ENCODE measurements at places on chromosomes 1 and 21. TPM values are rescaled to one million over a fixed set of nuclear protein-coding genes. Genes with fewer than 3 reads are reported as not detected.

HENMT1 gene
- total RNA-seq, result 1.9 TPM

HAO2 gene
- total RNA-seq, result not detected

KPRP gene
- not detected for total RNA-seq

SLC16A4 gene
- total RNA-seq, result 9.6 TPM

WNT4 gene
- 0.29 TPM for total RNA-seq

FLG2 gene
- total RNA-seq, result not detected

AKNAD1 gene
- not detected for total RNA-seq

TSPAN2 gene
- 2.0 TPM for total RNA-seq

LRRC38 gene
- total RNA-seq, result not detected

GBP1 gene
- 27.4 TPM for total RNA-seq

NES gene
- total RNA-seq, result 287 TPM

EVA1C gene
- total RNA-seq, result 34.9 TPM

MIXL1 gene
- 0.13 TPM for total RNA-seq

DISP3 gene
- 0.07 TPM for total RNA-seq

SCYL3 gene
- 8.7 TPM for total RNA-seq

RAB42 gene
- total RNA-seq, result 1.4 TPM

SLC6A9 gene
- 0.86 TPM for total RNA-seq

ATXN7L2 gene
- 2.8 TPM for total RNA-seq

CDC14A gene
- 36.0 TPM for total RNA-seq

G0S2 gene
- 4.7 TPM for total RNA-seq

AMY2A gene
- not detected for total RNA-seq

Measured in thoracic aorta endothelial cell (primary cell).